ENCODE measurements at places on chromosomes 12 and 14.

- no peak for DNase-seq
Observed at GRCh38 chr14:68961781-68962584, 17.1 kb downstream of the ACTN1 start.

GRCh38 chr14:95345032-95345431, 25.3 kb upstream of the CLMN start:
- no peak for DNase-seq

DNA sequence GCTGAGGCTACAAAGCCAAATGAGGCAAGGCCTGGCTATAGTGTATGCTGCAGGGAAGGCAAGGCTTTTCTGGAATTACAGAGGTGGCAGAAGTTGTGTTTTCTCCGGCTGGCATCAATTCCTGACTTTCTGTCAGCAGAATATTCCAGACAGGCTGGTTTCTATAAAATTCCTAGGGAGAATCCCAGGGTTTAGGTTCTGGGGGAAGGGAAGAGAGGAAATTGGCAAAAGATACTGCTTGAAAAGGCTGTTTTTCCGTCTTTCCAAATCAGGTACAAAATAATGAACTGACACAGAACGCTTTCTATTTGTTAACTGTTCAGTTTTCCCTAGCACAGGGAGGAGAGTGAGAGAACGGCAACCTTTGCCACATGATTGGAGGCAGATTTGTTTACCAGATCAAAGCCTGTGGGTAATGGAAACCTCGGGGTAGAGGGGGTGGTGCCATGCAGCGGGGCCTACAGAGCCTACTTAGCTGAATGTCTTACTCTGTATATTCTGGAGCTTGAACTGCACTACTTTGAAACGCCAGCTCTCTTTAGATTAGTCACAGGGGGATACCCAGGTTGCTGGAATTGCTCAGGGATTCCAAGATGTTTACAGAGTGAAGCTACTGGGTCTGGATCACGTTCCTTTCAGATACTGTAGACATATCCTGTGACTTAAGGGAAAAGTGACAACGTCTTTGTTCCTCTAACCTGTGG, 65.8 kb upstream of the DACT1 start:
- peak; percentile 53 for DNase-seq

- no peak for DNase-seq
Observed at GRCh38 chr14:54533100-54533499, 23.4 kb downstream of the CGRRF1 start.

GRCh38 chr12:42916143-42916542, 326.6 kb upstream of the PRICKLE1 start:
- no peak for DNase-seq

GRCh38 chr14:36111822-36112583, 64.5 kb downstream of the PTCSC3 start:
- no peak for DNase-seq

- no peak for DNase-seq
Observed at GRCh38 chr14:22210906-22211305, 378.1 kb downstream of the DAD1 start.

DNA sequence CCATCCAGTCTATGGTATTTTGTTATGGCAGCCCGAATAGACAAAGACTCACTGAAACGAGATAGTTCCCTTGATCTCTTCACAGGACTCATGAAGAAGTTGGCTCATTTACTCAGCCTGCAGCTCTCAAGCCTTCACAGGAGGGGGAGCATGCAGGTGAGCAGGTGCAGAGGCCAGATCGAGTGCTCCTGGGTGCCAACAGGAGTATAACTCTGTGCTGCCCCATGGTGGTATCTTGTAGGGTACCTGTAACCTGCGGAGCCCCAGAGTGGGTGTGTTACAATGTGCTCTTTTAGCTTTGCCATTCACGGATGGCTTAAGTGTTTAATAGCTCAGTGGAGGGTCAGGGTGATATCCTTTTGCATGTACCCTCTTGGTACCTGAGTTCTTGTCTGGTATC, 159.5 kb downstream of the METTL25 start:
- no peak for DNase-seq

- DNase-seq: no peak
Observed at GRCh38 chr12:106901276-106901675, 54.4 kb upstream of the TMEM263 start.

- DNase-seq: no peak
Observed at GRCh38 chr12:92927436-92928281, 1.4 kb downstream of the EEA1 start.

DNA sequence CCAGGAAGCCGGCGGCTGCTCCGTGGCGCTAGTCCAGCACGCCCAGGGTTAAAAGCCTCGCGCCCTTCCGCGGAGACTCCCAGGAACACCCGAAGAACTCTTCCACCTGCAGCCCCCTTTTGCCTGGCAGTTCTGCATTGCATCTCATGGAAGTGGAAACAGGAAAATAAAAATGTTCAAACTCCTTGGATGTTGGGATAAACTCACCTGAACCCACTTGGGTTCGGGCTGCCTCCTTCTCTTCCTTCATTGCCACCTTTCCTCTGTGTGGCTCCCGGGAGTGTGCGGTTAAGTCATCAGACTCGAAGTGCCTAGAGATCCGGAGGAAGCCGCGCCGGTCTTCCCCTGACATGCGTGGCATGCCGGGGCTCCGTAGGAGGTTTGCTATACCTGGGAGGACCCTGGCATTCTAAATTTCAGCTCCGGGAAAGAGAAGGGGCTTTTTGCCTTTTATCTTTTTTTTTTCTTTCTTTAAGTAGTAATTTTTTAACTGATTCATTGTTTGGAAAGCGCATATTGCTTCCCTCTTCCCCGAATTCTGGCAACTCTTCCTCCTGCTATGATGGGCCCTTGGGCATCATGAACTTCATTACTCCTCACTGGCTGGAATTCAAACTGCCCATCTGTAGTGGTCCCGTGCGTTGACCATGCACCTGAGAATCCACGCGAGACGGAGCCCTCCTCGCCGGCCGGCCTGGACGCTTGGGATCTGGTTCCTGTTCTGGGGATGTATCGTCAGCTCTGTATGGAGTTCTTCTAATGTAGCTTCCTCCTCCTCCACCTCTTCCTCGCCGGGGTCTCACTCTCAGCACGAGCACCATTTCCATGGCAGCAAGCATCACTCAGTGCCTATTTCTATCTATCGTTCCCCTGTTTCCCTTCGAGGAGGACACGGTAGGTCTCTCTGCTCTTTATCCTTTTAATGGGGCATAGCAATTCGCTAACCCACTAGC, 931.4 kb downstream of the DIO2 start:
- DNase-seq: no peak

GRCh38 chr12:71949646-71950045, 11.0 kb downstream of the TPH2 start:
- DNase-seq: no peak

- DNase-seq: no peak
Observed at GRCh38 chr12:107533218-107533617, 152.4 kb upstream of the PWP1 start.

- DNase-seq: no peak
Observed at GRCh38 chr14:26925876-26926584, 328.2 kb upstream of the NOVA1 start.

DNA sequence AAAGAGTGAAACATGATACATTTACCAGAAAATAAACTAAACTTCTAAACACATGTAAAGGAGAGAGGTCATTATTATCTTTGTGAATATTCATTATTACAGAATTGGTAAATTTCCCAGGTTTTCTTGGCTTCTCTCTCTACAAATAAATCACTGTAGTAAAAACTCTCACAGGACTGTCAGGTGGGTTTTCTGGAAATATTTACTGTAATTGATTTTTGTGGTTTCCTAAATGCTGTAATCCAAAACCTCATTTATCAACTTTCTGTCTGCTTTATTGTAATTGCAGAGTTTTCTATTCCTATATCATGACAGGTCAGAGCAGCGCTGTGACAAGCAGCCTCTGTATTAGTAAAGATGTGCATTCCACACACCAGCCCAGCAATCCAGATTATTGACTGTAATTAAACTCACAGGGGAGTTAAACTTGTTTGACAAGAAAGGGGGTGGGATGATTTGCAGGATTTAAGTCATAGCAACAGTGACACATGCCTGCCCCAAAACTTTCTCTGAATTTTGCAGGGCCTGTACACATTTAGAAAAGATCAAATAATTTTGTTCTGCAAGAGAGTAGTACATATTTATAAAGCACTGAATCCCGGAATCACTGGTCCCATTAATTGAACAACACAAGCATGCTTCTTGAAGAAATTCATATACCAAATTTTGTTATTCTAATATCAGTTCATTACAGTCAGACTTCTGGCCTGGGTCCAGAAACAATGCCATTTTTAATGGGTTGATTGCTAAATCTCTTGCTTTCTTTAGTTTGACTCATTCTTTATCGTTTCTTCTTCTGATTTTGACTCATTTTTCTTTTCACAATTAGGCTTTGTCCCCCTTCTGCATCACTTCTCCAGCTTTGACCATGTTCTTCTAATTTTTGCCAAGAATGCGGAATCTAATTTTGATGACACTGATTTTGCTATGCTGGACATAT, 42.2 kb downstream of the PTPRO start:
- no peak for DNase-seq

DNA sequence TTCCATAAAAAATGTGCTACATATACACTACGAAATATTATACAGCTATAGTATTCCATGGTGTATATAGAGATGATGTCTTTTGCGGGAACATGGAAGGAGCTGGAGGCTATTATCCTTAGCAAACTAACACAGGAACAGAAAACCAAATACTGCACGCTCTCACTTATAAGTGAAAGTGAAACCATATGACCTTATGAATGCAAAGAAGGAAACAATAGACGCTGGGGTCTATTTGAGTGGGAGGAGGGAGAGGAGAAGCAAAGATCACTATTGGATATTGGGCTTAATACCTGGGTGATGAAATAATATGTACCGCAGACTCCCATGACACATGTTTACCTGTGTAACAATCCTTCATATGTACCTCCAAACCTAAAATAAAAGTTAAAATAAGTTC, 142.8 kb downstream of the LRFN5 start:
- peak; percentile 15 for DNase-seq

- DNase-seq: no peak
Observed at GRCh38 chr14:77470224-77470870, 12.5 kb downstream of the AHSA1 start.

- DNase-seq: no peak
Observed at GRCh38 chr14:72808564-72808963, 85.3 kb downstream of the DPF3 start.

- no peak for DNase-seq
Observed at GRCh38 chr12:5267603-5268423, 164.1 kb upstream of the NTF3 start.

GRCh38 chr12:106605254-106605653, 22.4 kb downstream of the RFX4 start:
- no peak for DNase-seq

GRCh38 chr12:21026302-21026701, 104.7 kb upstream of the SLCO1B1 start:
- DNase-seq: no peak

DNA sequence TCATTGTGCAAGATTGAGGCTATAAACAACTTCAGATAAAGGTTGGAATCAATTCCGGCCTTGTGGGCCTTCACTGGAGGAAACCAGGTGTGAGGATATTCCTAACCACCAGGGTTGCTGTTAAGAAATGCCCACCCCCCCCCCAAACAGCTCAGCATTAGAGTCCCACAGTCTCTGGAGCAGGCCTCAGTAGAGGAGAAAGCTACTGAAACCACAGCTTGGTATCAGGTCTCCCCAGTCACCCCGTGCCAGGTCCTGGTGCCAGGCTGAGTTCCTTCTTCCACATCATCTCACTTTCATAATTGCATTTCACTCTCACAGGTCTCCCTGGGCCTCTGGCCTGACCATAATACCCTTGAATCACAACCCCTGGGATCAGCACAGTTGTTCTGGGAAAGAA, 12.5 kb downstream of the GALNT6 start:
- no peak for DNase-seq

- no peak for DNase-seq
Observed at GRCh38 chr14:101721111-101721510, 40.4 kb upstream of the PPP2R5C start.

DNA sequence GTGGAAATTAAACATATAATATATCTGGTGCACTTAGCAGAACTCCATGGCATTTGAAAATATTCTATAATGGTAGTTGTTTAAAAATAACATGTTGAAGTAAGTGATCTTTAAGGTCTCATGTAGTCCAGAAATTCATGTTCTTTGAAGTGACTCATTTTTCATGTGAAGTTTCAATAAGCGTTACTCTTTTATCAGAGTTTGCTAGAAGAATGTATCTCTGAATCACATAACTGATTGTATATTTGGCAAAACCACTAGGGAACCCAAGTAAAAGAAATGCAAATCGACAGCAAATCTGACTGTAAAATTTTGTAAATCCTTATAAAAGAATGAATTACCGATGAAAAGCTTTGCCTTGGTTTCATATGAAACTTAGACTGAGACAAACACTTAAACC, 463.3 kb downstream of the TMTC2 start:
- DNase-seq: no peak

- no peak for DNase-seq
Observed at GRCh38 chr12:54156578-54156977, 32.2 kb downstream of the SMUG1 start.

- no peak for DNase-seq
Observed at GRCh38 chr12:99910342-99910741, 74.4 kb downstream of the ANKS1B start.

- no peak for DNase-seq
Observed at GRCh38 chr12:93094988-93095737, 166.1 kb upstream of the EEA1 start.

GRCh38 chr14:75769047-75769685, 108.1 kb downstream of the TTLL5 start:
- DNase-seq: no peak

- no peak for DNase-seq
Observed at GRCh38 chr14:66242001-66242400, 244.2 kb upstream of the CCDC196 start.

GRCh38 chr12:71954861-71955260, 16.2 kb downstream of the TPH2 start:
- DNase-seq: no peak

DNA sequence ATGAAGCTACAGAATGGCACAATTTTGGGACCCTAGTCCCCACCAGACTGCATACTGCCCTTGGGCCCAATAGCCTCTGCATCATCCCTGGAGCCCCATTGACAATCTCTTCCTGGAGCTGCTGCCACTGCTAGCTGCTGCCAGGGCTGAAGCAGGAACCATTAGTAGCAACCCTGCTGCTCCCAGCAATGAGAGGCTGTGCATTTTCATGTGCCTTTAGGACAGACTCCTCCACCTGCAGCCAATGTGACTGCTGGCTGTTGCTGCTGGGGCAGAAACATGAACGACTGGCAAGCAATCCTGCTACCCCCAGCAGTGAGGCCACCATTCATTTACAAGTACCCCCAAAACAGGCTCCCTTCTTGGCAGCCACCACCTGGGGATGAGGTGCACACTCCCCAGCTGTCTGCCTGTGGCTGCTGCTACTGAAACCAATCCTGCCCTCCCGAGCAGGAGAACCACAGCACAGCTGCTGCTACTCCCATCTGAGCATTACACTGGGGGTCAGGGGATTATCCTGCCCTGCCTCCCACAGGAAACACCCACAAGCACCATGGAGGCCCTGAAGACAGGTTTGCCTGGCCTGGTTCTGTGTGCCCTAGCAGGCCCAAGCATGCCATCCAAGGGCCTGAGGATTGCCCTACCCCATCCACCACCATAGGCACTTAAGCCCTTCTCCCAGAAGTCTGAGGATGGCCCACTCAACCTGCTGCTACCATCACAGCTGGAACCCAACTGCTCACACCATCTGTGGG, 181.0 kb downstream of the MYRFL start:
- no peak for DNase-seq
